Amniotic stem cell (primary cell): ENCODE measurements at places on chromosomes 13 and 19.

GRCh38 chr19:21584537-21584936 is 79.1 kb downstream of the ZNF429 start:
- no peak for DNase-seq

GRCh38 chr13:50651922-50652321 is 191.6 kb downstream of the DLEU7 start:
- DNase-seq: no peak

DNA sequence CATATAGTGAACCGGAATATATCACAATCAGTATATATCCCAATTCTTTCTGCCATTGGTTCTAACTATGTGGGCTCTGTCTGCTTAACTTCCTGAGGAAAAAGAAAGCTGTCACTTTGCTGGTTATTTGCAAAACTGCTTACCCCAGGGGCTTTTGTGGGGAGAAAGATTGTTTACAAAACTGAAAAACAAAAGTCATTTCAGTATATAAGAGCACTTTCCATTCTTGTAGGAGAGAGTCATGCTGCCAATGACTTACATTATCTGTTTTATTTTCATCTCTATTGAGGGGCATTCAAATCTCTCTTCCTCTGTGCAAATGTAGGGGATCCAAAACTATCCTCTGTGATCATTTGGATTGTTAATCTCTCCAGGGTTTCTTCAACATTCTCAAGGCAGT is 3.2 kb upstream of the HS6ST3 start:
- DNase-seq: no peak

GRCh38 chr19:12000152-12000981 is 35.1 kb downstream of the ZNF433 start:
- DNase-seq: no peak

DNA sequence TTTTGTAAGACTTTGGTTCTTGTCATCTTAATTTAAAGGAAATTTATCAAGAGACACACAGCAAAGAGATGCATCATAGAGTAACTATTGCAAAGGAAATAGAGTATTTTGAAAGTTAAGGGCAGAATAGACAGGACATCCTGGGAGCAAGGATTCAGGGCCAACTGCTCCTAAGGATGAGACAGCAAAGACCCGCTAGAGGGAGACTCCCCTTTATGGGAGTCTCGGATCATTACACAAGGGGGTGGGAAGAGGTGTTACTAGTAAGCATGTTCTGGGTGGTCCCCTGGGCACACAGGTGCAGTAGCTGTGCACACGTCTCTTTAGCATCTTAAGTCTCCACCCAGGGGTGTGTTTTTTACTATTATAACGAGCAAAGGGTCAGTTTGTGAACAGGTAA is 9.6 kb downstream of the ZSCAN5C start:
- no peak for DNase-seq

GRCh38 chr19:1133471-1133929 is 29.7 kb downstream of the GPX4 start:
- DNase-seq: no peak

- peak; percentile 50 for DNase-seq
Observed at GRCh38 chr13:34349091-34349722, 531.3 kb downstream of the RFC3 start.

GRCh38 chr19:17103177-17103576 is 27.6 kb downstream of the MYO9B start:
- no peak for DNase-seq

DNA sequence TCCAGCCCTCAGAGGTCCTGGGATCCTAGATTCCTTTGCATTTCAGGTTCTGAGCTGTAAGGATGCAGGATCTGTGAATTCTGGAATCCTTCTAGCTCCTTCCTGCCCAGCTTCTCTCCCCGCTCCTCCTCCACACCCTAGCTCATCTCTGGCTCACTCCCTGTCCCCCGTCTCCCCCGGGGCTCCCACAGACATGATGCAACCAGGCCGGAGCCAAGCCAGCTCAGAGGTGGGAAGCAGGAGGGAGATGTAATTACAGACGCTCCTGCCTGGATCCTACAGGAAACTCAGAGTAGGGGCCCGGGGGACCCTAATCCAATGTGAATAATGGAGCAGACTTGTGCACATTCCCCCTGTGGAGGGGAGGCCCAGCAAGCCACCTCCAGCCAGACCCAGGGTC is 4.5 kb downstream of the GNG8 start:
- DNase-seq: no peak

- no peak for DNase-seq
Observed at GRCh38 chr19:48726556-48726955, 7.0 kb upstream of the MAMSTR start.

GRCh38 chr13:75541961-75542360 is 4.3 kb upstream of the COMMD6 start:
- DNase-seq: no peak

GRCh38 chr13:70896136-70896535 is 787.9 kb upstream of the KLHL1 start:
- DNase-seq: no peak

DNA sequence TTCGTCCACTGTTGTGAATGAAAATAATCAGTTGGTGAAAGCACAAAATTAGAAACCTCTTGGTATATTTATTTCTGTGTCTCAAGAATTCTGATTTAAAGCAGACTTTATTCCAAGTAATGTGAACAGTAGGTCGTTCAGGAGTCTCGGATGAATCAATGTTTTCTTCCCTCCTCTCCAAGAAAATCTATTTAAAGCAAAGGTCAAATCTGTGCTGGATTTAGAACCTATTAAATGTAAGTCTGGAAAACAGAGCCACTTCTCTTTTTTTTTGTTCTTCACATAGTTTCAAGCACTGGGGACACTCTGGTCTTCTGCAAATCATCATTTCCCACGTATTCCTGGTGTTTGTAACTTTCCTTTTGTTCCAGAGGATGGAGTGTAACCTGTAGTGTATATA is 312.7 kb downstream of the ATP8A2 start:
- DNase-seq: no peak

DNA sequence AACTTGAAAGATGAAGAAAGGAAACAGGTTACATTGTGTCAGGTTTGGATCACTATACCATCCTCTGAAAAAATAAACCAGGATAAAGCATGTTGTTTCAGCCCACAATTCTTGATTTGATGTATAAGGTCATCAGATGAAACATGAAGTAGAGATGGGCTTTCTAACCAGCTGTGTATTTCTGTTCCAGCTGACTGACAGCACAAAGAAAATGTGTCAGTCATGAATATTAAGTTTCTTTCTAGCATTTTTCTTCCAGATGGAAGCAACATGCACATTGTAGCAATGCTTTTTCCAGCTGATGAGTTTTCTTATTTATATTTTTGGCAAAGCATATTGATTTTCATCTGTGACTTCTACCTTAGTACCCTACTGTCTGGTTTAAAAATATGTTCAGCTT is 199.6 kb downstream of the OXGR1 start:
- DNase-seq: no peak

GRCh38 chr13:27367570-27367969 is 56.8 kb upstream of the GTF3A start:
- no peak for DNase-seq

DNA sequence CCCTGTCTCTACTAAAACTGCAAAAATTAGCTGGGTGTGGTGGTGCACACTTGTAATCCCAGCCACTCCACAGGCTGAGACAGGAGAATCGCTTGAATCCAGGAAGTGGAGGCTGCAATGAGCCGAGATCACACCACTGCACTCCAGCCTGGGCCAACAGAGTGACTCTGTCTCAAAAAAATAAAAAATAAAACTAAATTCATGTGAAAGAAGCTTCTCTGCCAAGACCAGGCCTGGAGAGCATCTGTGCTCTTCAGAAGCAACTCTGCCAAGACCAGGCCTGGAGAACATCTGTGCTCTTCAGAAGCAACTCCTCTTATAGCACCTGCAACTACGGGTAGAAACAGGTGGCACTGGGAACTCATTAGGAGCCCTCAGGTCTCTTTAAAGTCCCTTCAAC is 37.7 kb downstream of the CRYL1 start:
- no peak for DNase-seq

- no peak for DNase-seq
Observed at GRCh38 chr13:75610466-75610865, 25.7 kb upstream of the LMO7 start.

DNA sequence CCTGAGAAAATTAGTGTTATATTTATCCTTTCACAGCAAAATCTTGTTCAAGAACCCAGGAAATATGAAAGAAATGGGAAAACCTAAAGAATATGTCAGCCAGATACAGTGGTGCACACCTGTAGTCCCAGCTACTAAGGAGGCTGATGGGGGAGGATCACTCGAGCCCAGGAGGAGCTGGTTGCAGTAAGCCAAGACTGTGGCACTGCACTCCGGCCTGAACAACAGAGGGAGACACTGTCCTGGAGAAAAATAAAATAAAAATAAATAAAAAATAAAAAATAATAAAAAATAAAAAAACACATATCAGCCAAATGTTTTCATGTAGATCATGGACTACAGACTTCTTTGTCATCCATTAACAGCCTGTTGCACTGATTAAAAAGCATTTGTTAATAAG is 244.8 kb upstream of the KLHL1 start:
- DNase-seq: no peak

GRCh38 chr13:94660695-94661326 is 51.5 kb downstream of the SOX21 start:
- peak; percentile 7 for DNase-seq

GRCh38 chr13:30303269-30303668 is 4.1 kb downstream of the KATNAL1 start:
- DNase-seq: no peak

GRCh38 chr13:97534540-97534939 is 100.6 kb downstream of the RAP2A start:
- DNase-seq: no peak

- no peak for DNase-seq
Observed at GRCh38 chr13:106139377-106139776, 396.1 kb downstream of the EFNB2 start.

DNA sequence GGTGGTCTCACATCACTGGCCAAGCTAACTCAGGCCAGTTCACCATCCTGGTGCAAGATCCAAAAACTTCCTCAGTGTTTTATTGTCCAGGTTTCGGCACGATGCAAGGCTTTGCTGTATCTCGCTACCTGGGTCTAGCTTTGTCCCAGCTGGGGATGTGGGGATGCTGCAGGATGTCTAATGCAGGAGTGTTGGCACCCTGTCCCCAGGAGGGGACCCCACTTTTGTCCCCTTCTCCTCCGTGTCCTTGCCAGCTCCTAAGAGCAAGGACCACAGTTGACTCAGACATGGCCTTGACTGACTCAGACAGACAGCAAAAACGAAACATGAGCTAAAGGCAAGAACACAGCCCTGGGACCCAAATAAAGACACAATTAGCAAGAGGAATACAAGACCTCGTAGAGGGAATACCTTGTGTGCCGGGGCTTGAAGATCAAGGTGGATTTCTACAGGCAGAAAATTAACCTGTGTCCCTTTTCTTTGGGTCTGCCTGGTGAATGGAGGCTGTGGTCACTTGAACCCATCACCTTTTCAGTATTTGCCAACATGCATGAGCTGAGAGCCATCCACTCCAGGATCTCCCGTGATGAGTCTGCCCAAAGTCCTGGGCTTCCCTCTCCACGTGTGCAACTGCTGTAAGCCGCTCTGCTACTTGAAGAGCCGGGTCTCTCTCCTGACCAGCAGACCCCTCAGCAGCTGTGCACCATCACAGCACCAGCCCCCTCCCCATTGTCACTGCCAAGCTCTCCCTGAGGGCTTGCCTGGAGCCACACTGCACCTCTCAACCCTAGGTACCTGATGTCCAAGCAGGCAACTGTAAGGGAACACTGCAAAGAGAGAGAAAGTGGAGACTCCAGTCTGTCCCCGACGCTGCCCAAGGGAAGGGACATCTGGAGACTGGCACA is 149.5 kb upstream of the ZNF507 start:
- DNase-seq: no peak

GRCh38 chr19:38304866-38305429 is 897 bp downstream of the C19orf33 start:
- DNase-seq: no peak

GRCh38 chr19:10421240-10422045 is 1.1 kb downstream of the PDE4A start:
- DNase-seq: no peak

- no peak for DNase-seq
Observed at GRCh38 chr19:51433043-51433442, 15.6 kb upstream of the SIGLEC10 start.

GRCh38 chr19:7578127-7578526 is 17.5 kb upstream of the CAMSAP3 start:
- DNase-seq: no peak

DNA sequence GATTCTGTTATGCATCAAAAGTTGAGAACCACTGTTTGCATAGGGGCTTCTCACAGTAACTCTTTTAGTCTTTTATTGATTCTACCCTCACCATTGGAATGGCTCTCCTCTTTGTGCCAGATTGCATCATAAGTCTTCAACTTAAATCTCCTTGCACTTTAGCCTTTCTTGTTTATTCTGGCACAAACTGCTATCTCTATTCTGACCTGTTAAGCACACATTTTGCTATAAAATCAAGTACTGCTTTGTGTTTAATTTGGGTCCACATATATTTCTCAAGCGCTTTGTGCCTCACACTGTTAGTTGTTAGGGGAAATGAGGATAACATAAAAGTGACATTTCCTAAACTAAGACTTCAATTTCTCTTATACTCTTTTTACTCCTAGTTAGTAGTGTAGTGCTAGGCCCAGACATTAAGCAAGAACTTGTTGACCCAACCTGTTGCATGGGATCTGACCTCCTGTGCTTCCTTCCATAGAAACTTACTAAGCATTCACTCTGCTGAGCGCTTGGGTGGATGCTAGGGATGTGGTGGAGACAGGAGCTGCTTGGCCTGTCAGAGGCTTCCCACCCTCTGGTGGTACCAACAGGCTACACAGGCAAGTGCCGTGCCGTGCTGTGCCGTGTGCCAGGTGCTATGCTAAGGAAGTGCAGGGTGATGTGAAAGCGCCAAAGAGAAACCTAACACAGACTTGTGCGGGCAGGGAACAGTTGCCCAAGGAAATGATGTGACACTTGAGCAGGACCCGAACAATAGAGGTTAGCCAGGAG is 1.2 kb downstream of the UTP14C start:
- DNase-seq: no peak

DNA sequence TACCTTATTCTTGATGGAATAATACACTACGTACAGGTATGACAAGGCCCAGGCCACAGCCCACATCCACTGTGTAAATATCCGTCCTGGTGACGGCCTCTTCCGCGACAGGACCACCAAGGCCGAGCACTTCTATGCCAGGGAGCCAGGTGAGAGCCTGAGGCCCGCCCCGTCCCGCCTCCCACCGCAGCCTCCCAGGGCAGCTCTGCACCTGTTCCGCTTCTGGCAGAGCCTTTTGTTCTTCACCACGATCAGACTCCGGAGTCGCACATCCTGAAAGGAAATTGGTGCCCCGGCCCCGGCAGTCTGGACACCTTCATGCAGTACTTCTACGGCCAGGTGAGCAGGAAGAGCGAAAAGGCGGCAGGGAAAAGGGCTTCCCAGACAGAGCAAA is 10.6 kb upstream of the ZNF358 start:
- DNase-seq: no peak

GRCh38 chr19:48569814-48570213 is 17.8 kb downstream of the SULT2B1 start:
- DNase-seq: no peak

GRCh38 chr19:1177322-1178114 is 3.5 kb upstream of the SBNO2 start:
- peak; percentile 90 for DNase-seq

GRCh38 chr19:12655546-12655945 is 11.0 kb downstream of the MAN2B1 start:
- no peak for DNase-seq
